ENCODE measurements at places on chromosomes 5 and 9.

GRCh38 chr5:172679628-172680212 lies 38.7 kb downstream of the NEURL1B start:
- DNase-seq, result no peak

GRCh38 chr9:128151309-128152132 lies 2.3 kb downstream of the LCN2 start:
- no peak for DNase-seq

DNA sequence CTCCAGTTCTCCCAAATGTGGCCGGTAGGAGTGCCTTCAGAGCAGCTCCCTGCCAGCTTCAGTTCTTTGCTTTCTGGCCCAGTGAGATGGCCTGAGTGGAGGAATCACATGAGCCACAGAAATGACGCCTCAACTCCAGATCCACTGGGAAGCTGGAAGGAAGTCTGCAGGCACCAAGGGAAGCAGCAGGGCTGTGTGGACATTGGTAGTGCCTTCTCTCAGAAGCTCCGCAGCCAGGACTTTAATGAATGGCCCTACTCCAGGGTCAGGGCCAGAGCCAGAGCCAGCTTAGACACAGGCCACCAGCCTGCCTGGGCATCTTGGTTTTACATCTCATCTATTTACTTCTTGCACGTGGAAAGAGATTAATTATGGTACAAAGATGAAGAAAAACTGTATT lies 12.0 kb upstream of the PSMB7 start:
- DNase-seq, result no peak

DNA sequence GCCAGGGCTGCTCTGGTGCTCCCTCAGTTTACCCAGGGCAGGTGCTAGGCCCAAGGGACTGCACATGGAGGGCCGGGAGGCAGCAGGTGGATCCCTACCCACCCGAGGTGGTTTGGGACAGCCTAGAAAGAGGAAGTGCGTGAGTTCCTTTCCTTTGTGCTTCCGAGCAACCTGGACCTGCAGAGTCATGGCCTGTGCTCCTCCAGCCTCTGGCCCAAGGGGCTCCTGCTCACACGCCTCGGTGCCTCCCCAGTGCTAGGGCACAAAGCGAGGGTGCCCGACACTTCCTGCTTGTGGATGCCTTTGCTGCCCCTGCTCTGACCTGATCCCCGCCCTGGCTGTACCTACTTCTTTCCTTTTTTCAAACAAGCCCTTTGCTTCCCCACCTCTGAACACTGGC lies 79.3 kb downstream of the RXRA start:
- peak; percentile 63 for DNase-seq

- no peak for DNase-seq
Observed at GRCh38 chr5:16757989-16758501, 141.2 kb upstream of the RETREG1 start.

- no peak for DNase-seq
Observed at GRCh38 chr5:154647114-154647760, 107.9 kb upstream of the LARP1 start.
